ENCODE measurements at places on chromosomes 6 and 20.
A peak's percentile ranks its signal among the peaks of the same experiment; 100 is the strongest.

DNA sequence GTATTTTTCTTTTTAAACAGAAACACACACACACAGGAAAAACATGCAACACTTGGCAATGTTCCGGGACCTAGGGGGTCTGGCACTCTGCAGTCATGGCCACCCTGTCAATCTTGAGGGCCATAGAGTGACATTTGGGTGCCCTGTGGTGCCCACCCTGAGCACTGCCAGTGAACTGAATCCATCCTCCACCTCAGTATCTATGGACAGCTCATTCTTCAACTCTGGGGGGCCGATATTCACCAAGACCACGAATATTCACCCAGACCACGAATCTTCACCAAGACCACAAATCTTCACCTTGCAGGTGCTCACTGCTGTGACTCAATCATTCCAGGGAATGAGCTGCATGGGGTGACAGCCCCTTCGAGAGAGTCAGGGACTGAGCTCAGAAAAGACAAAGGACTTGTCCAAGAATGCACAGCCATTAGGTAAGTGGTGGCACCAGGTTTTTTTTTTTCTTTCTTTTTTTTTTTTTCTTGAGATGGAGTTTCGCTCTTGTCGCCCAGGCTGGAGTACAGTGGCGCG is 19.1 kb downstream of the SNAI1 start:
- no peak for DNase-seq

GRCh38 chr6:97917369-97917768 is 634.4 kb upstream of the MMS22L start:
- no peak for DNase-seq

- DNase-seq, result no peak
Observed at GRCh38 chr20:717271-717670, 41.7 kb upstream of the SCRT2 start.

GRCh38 chr20:16816192-16816591 is 68.0 kb downstream of the OTOR start:
- DNase-seq, result no peak

- no peak for DNase-seq
Observed at GRCh38 chr20:32080783-32081182, 28.7 kb upstream of the TM9SF4 start.

GRCh38 chr20:48594533-48594932 is 233.3 kb downstream of the PREX1 start:
- DNase-seq, result no peak

GRCh38 chr6:26235302-26235670 is 129.7 kb upstream of the BTN3A2 start:
- no peak for DNase-seq

- DNase-seq, result no peak
Observed at GRCh38 chr20:20363799-20364592, 3.9 kb upstream of the INSM1 start.

GRCh38 chr6:45714741-45715507 is 300.7 kb downstream of the CLIC5 start:
- peak; percentile 64 for DNase-seq

DNA sequence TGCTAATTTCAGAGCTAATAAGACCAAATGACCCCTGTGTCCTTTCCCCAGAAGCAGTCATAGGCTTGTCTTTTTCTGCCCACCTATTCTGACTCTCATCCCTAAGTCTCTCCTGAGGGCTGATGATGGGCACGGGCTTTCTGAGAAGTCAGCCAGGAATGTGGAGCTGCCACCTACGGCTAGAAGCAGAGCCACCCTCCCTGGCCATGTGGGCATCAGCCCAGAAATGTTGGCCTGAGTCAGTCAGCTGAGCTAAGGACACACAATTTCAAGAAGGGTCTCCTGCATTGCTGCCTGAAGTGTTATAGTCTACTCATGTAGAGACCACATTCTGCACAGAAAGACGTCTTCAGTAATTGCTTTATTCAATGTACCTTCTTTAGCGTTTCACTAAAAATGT is 17.1 kb downstream of the MYLIP start:
- peak; percentile 41 for DNase-seq

- peak; percentile 95 for DNase-seq
Observed at GRCh38 chr6:30744054-30744805, at the start of gene IER3. Gene IER3 (minus strand): TSS chr6:30744547. CDS start chr6:30744518, 29 bp downstream.

DNA sequence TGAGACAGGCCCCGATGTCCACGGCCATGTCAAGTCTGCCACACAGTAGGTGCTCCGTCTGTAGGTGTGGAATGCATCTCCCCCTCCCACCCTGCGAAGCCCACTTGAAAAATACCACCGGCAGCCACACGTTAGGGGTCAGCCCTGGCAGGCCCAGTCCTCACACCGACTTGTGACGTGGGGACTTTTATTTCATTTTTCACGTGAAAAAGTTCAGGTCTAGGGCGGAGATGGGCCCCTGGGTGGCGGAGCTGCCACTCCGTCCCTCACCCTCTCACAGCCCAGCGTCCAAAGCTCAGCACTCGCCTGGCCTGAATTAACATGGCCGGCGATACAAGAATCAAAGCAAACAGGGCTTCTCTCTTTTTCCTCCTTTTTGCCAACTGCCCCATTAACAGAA is 3.8 kb upstream of the TUBB1 start:
- no peak for DNase-seq

GRCh38 chr20:62627901-62628612 is 14.2 kb upstream of the SLCO4A1 start:
- no peak for DNase-seq

GRCh38 chr6:53801022-53801421 is 6.2 kb downstream of the LRRC1 start:
- DNase-seq, result no peak
